ENCODE measurements at places on chromosomes 5 and 9. TPM values are rescaled to one million over a fixed set of nuclear protein-coding genes. Genes with fewer than 3 reads are reported as not detected.
A peak's percentile ranks its signal among the peaks of the same experiment; 100 is the strongest.

- no peak for DNase-seq
Observed at GRCh38 chr9:123741214-123741613, 188.7 kb downstream of the DENND1A start.

- no peak for DNase-seq
Observed at GRCh38 chr5:102715082-102715807, 39.9 kb upstream of the PAM start.

DNA sequence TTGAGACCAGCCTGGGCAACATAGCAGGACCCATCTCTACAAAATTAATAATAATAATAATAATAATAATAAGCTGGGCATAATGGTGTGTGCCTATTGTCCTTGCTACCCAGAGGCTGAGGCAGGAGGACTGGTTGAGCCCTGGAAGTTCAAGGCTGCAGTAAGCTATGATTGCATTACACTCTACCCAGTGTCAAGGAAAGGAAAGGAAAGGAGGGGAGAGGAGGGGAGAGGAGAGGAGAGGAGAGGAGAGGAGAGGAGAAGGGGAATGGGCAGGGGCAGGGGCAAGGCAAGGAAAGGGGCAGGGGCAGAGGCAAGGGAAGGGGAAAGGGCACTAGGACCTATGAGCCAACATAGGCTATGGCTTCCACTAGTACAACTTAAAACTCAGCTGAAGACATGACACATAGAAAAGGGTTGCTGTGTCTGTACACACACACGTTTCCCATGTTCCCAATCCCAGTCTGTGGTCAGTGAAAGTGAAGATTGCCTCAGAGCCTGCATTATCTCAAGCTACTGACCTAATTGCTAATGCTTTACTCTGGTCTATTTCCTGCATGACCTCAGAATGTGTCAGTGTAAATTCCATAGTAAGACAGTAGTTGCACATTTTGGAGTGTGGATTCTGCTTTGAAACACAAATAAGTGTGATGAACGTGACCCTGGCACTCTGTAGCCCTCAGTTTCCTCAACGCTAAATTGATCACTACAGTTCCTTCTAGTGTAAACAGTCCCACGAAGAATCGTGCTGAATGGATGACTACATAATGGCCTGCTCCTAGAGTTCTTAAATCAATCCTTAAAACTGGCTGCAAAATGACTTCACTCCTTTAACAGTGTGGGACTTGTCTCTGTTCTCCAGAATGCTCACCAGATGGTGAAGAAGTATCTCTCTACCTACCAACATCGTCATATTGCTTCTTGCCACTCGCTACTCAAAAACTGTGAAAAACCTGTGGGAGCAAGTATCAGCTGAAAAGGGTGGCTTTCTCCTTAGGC is 497.0 kb downstream of the RAB3C start:
- DNase-seq, result no peak

DNA sequence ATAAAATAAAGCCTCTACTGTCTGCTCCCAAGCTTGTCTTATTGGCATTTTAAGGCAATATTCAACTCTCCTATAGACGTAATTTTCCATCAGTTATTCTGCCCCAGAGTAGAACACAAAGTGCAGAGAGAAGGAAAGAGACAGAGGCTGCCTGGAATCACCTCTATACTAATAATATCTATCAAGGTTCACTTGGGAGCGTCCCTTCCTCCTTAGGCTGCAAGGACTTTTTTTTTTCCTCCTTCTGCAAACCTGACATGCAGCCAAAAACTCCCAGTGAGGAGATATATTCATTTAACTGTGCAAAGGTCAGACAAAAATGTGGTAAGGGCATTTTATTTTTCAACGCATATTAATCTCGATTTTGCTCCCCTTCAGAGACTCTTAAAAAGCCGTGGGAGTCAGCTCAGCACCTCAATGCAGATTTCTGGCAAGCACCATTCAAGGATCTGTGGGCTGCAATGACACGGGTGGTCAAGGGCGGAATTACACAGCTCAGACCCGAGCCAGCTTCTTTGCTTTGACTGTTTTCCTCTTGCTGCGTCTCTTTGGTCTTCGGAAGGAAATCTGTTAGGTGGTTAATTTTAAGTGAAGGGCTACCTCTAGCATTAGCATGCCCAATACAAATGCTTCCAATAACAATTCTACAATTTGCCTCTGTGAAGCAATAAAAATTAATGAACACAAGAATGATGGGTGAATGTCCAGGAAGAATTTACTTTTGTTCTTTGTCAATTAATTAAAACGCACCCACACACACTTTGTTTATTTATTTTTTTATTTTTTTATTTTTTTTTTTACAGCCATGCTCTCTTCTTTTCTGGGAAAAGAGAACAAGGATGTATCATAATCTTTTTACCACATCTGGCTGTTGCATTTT is 587.7 kb upstream of the GRAMD2B start:
- DNase-seq, result peak; percentile 40

DNA sequence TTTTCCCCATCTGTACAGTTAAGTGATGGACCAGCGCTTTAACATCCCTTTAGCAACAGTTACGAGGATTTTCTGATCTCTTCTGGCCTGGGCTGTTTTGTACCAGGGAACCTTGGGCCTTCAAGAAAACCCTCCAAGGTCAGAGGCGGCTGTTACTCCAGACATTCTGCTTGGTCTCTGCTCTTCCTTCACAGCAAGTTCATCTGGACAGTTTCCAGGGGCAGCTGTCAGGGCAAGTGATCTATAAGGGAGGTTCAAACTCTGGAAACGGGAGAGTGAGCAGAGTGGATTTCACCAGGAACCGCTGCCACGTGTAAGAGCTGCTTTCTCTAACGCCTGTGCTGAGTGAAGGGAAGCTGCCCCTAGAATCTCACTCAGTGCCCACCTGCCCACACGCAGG is 36.7 kb downstream of the ZNF618 start:
- no peak for DNase-seq

DNA sequence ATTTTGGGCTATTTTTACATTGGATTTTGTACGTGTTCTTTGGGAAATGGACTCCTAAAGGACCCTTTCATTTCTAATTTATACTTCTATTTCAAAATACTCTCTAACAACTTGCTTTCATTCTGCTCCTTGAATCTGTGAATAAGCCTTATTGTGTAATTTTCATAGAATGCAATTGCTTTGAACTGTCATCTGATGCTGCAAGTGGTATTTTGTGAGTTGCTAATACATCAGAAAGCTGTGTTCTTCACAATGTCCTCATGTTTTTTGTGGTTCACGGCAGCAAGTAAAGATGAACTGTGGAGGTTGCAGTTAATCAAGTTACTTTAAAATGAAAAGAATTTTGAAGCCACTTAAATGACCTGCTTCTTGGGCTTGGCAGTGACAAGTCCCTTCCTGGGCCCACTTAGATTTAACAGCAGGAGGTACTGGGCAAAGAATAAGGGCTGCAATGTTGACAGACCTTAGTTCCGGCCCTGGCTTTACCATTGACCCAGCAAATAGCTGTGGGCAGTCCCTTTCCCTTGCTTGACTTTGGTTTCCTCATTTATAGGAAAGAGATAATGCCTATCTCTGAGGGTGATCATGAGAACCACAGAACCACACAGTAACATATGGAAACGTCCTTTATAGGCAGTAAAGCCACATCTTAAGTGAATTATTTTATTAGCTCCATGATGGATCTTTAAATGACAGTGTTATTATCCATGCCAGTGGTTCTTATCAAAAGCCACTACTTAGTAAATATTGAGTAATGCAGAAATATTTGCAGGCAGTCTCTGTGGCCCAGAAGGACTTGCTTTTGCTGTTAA is 54.8 kb downstream of the IQGAP2 start:
- DNase-seq, result no peak

GRCh38 chr5:33891788-33892619 is at the start of gene ADAMTS12:
TSS of gene ADAMTS12 (minus strand) at chr5:33891990. CDS start at chr5:33891856, 134 bp downstream.
- peak; percentile 75 for DNase-seq

PCDHGA12 gene
- 22.0 TPM for total RNA-seq

DNA sequence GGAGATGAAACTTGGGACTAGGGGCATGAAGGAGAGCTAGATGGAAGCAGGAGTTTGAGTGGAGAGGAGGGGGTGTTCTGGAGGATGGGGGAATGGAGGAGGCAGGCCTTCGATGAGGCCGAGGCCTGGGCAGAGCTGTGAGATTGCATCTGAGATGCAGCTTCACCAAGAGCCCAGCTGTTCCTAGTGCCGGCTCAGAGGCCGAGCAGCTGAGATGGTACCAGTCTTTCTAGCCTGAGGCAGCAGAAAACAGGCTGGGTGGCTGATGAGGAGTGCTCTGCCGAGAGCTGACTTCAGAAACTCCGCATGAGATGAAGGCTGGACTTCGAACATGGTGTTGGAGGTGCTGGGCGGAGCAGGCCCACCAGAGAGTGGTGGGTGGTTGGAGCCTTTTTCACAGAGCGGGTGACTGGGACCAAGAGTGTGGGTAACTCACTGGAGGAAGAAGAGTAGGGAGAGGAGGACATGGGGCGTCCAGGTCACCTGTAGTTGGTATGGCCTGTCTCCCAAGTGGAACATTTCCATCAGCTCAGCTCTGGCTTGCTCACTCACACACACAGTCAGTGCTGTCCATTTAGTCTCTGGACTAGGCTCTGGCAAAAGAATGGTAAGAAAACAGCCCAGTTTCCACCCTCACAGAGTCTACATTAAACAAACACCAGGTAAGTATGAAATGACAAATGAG is 54.7 kb downstream of the TMOD1 start:
- DNase-seq, result peak; percentile 24

GALNT12 gene
- total RNA-seq, result not detected
